ENCODE measurements at places on chromosomes 12 and 14.

DNA sequence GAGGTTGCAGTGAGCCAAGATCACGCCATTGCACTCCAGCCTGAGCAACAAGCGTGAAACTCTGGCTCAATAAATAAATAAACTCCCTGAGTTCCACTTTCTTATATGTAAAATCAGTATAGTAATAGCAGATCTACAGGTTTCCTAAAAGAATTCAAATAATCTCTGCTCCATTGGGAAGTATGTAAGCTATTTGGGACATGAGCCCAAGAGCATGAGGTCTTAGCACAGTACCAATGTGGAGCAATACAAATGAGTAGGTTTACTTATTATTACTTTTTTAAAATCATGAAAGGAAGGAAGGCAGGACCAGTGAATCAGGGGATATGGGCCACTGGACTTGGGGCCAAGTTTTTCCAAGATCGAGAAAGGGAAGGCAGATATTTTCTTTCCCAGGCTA, 216.9 kb upstream of the DIO2 start:
- DNase-seq, result no peak

DNA sequence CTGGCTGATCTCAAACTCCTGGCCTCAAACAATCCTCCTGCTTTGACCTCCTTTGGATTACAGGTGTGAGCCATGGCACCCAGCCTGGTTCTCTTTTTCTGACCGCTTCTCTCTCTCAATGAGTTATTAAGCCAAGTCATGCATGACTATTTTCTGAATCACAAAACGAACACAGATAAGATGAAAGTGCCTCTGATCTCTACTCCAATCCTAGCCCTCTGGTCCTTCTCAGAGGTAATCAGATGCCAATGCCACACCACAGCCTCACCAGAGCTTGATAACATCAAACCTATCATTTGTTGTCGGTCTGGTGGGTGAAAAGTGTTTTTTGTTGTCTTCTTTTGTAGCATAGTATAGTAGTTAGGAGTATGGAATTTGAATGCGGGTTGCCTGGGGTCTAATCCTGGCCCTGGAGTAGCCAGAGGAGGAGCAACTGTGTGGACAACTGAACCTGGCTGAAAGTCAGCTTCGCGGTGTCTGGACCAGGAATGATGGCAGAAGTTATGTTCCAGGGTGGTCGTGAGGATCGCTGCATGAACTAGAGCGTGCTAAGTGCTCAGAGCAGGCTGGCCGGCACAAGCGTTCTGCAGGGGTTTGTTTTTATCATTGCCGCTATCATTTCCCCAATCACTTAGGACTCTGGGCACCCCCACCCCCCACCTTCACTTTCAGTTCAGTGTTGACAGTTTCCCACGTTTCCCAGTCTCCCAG, 77.9 kb downstream of the SPRING1 start:
- no peak for DNase-seq

DNA sequence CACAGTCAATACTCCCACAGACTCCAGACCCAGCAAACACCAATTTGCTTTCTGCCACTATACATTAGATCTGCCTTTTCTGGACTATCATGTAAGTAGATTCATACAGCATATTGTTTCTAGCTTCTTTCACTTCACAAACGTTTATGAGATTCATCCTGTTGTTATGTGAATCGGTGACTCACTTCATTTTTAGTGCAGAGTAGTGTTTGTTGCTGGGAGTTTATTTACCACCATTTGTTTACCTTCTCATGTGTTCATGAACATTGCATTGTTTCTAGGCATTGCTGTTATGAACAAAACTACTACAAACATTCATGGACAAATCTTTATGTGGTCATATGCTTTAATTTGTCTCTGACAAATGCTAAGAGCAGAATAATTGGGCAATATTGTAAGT, 807.8 kb upstream of the TMEM132C start:
- DNase-seq, result no peak

DNA sequence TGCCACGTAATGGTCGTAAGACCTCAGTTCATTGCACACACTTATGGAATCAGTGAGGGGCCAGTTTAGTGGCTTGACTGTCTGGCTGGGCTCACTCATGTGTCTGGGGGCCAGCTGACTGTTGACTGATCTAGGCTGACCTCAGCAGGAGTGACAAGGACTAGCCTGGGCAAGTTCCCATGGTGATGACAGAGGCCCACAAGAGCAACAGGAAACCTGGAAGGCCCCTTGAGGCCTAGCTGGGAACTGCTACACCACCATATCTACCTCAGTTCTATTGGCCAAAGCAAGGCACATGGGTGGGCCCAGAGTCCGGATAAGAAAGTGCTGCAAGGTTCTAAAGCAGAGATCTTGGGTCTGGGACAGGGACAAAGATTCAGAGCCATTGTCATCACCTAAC, 21.3 kb upstream of the RFLNA start:
- no peak for DNase-seq

DNA sequence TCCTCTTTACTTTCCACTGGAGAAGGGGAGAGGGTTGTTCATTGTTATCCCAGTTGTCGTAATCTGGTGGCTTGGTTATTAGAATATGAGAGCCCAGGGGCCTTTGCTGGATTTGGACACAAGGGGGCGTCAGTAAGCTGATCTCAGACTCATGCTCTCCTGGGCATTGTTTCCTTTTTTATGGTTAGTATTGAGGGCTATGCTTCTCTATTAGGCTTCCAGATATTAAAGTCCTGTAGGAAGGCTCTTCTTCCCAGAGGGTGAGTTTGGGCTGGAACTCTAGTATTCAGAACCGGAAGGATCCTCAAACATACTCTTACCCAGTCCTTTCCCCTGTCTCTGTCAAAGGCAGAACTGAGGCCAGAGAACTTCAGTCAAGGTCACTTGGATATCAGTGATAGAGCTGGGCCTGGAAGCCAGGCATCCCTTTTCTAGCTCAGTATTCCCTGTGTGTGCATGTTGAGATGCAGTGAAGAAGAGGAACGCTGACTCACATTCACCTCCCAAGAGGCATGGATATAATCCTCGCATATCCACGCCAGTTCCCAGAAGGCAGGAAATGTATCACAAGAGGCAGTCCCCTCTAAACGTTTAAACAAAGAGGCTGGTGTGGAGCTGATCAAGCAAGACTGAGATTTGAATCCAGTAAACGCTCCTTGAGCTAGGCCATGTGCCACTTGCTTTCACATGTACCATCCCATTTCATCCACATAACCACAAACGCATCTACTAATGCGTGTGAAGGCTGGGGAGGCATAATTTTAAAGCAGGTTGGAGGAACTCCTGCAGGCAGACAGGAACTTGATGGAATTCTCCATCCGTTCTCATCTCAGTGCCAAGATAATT, 41.6 kb downstream of the UBE3B start:
- peak; percentile 62 for DNase-seq

GRCh38 chr14:87407344-87407743, 585.6 kb downstream of the GALC start:
- DNase-seq, result no peak

- DNase-seq, result no peak
Observed at GRCh38 chr14:60332869-60333268, 83.8 kb downstream of the PPM1A start.

DNA sequence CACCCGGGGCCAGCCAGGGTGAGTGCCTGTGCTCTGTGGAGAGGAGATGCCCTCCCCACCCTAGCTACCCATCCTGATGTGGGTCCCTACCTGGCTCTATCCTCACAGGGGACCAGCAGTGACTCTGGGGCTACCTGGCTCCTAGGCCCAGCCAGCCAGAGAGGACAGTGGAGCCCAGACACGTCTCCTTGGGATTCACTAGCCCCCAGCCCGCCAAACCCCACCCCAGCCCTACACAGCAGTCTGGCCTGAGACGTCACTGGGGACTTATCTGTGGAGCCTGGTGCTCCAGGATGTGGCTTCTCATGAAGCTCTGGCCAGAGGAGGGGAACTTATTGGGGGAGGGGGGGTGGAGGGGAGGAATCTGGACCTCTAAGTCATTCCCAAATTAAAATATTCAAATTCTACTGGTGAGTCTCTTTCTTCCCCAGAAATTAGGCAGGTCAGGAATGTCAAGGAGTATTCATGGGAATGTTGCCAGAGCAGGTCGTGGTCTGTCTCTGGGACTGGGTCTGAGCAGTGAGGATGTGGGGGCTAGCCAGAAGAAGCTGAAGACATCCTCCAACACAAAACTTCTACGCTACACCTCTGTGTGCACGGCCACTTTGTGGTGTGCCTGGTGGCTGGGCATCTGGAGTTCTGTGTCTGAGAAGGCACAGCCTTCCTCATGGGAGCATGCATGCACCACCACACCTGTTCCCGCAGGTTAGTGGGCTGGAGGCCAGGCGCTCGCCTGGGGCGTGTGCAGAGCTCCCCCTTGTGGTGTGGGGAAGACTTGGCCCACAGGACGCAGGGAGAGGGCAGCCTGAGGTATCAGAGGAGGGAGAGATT, 2.7 kb downstream of the CMTM5 start:
- DNase-seq, result peak; percentile 73

DNA sequence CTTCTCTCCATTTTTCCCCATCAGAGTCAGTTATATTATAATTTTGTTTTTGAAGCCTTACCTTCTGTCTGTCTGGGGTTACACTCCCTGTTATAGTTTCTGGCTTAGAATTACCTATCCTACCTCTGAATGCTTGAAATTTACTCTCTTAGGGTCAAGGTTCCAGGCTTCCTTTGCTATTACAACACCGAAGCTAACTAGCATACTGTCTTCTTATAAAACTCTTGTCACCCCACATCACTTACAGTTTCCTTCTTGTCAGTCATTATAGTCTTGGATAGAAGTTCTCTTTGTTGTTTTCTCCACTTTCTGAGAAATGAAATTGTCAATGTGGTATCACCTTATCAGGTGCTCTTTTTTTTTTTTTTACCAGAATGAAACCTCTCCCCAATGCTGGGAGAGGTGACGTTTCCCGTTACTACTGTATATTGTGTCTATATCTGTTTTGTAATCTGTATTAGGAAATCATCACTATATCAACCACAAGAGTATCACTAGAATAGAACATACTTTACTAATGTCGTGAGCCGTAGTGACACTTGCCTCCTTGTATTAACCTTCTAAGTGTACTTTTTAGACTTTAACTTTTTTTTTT, 69.2 kb upstream of the PSMA6 start:
- no peak for DNase-seq

DNA sequence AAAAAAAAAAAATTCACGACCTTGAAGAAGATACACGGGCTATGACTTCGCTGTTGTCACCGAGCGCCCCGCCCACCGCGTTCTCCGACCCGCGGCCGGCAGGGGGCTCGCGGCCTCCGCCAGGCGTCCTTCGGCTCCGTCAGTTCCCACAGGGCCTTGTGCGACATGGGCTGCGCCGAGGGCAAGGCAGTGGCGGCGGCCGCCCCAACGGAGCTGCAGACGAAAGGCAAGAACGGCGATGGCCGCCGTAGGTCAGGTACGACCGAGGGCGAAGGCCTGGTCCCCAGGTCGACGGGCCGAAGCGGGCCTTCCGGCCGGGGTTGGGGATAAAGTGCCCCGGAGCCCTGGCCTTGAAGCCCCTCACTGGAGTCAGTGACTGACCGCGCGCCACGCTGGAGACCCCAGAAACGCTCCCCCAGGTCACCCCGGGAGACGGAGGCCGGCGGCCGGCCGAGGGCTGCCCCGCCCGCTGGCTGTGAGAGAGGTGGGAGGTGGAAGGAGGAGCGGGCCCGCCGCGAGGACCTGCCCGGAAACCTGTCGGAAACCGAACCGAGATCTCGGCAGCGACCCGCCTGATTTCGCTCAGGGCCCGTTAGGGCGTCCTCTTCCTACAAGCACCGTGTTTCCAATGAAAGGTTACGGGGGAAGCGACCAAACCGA, at the start of gene TXNRD1:
TSS of gene TXNRD1 (plus strand) at position 142 of the 660 bp plus-strand sequence. CDS start at position 166, 24 bp downstream.
- no peak for DNase-seq

GRCh38 chr12:65827342-65827741, 3.1 kb downstream of the HMGA2 start:
- no peak for DNase-seq

DNA sequence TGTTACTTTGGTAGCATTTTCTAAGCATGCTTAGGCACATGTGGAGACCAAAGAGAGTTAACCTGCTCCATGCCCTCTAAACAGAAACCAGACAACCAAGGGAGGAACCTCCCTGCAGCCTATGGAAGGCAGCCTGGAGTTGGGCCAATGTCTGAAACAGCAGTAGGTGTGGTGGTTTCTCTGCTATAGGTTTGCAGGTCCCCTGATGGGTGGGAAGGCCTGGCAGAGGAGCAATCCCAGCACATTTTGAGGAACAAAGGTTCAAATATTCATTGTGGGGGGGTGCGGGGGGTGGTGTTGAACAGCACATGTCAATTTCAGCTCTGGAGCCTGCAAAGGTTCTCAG, 65.4 kb downstream of the DACT1 start:
- no peak for DNase-seq

DNA sequence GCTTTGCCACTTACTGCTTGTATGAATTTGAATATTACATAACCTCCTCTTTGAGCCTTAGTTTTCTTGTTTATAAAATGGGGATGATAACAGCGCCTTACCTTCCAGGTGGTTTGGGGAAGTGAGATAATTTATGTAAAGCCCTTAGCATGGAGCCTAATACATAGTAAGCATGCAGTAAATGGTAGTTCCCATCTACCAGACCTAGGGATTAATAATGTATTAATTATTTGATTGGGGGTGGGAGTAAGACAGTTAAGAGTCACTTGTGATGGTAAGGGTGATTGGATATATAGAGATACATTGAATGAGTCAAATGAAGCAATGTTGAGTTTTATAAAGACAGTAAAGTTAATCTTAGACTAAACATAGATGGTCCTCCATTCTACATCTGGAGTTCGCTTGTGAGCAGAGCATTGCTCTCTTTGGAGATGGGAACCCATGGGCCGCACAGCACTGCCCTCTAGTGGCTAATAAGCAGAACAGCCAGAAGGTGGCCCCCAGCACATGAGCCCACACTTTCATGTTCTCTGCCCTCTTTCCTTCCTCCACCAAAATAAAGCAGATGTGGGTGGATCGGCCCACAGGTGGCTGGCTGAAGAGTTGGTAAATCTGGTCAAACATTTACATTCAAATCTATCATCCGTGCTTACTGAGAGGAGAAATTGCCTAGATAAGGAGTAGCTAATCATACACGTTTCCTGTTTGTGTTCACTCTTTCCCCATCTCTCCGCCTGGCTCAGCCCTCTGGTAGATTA, 26.5 kb upstream of the TAMALIN start:
- peak; percentile 32 for DNase-seq

DNA sequence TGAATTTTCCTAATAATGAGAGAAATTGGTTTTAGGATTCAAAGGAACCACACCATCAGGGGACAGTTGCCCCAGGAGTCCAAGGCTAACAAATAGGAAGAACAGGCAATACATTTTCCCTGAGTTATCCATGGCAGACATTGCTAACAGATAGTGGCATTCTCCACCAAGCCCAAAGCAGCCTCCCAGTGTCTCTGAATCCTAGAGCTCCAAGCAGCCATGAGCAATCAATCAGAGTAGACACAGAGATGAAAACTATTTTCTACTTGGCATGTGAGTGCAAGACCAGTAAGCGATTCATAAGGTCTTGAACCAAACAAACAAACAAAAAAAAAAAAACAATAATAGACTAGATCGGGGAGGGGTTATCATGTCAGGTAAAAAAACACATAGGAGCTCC, 515.7 kb downstream of the MED13L start:
- no peak for DNase-seq

GRCh38 chr12:13023811-13024530, 20.2 kb upstream of the FAM234B start:
- DNase-seq, result no peak

All from NCI-H1436 (cell line).